ENCODE measurements at places on chromosomes 11 and 22. TPM values are rescaled to one million over a fixed set of nuclear protein-coding genes. Genes with fewer than 3 reads are reported as not detected.

DNA sequence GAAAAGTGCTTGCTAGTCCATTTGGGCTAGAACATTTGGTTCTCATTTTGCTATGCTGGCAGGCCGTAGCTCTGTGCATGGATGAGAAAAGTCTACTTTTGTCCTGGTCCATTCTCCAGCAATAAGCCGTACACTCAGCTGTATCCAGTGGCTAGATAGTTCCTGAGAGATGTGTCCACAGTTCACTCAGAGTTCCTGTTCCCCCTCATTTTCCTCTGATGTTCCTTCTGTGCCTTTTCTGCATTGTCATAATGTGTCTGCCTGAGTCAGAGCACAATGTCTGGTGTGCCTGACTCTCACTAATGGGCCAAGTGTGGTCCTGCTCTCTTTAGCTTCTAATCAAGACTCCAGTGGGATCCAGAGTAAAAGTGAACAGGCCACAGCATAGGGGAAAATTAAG lies 215.7 kb upstream of the CTSC start:
- no peak overlapping the region for H3K27ac ChIP-seq
- H3K36me3 ChIP-seq = no peaks in the 10 kb centered on the region
- no peak for DNase-seq
- no peak overlapping the region for H3K4me3 ChIP-seq

BATF2 gene
- 0.73 TPM for total RNA-seq

DNA sequence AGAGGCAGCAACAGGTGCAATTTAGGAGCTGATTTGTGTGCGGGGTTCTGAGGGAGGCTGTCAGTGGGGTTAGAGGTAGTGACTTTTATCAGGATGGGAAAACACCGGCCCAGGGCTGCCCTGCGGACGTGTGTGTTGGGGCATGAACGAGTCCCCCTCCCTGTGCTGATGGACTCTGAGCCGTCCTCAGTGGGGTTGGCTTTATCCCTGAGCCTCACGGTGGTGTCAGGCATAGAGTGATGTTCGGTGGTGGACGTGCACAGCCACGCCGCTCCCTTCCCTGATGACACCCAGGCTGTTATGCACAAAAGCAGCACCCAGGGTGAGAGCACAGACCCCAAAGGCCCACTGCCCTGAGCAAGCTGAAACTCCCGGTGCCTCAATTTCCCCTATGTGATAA lies 809.1 kb downstream of the BRD1 start:
- no peak overlapping the region for H3K4me3 ChIP-seq
- H3K36me3 ChIP-seq = no peaks in the 10 kb centered on the region
- H3K27me3 ChIP-seq = no peaks in the 10 kb centered on the region
- no peak for DNase-seq
- no peak overlapping the region for H3K27ac ChIP-seq
- no peaks in the 10 kb centered on the region for H3K4me1 ChIP-seq

DNA sequence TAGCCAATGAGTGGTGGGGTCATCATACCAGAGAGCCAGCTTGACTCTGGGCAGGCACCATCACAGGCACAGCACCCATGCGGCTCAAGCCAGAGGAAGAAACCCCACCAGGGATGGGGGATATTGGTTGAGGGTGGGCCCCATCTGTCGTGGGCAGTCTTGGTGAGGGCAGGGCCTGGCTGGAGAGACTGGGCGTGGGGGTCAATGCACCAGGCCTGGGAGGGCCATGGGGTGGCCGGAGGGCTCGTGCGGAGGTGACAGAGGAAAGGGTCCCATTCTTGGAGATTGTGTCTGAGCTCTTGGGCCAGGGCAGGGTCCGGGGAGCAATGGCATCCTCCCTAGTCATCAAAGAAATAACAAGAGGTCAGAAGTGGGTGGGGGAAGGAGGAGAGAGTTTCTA lies 1.6 kb upstream of the VSIG2 start:
- H3K27ac ChIP-seq = peak overlapping the region; percentile 97
- H3K27me3 ChIP-seq = peaks cover 78% of the 10 kb centered on the region
- no peak overlapping the region for H3K4me3 ChIP-seq
- peaks cover 54% of the 10 kb centered on the region for H3K4me1 ChIP-seq

CCDC15 gene
- total RNA-seq = 0.43 TPM
